ENCODE measurements at places on chromosomes 7 and 10. TPM values are rescaled to one million over a fixed set of nuclear protein-coding genes. Genes with fewer than 3 reads are reported as not detected.

- DNase-seq = peak; percentile 81
Measured at GRCh38 chr7:39733881-39734632, 110.7 kb downstream of the RALA start.

The LBX1 gene
- 5.6 TPM for total RNA-seq

- no peak for DNase-seq
Measured at GRCh38 chr10:44042926-44043602, 341.8 kb downstream of the CXCL12 start.

- no peak for DNase-seq
Measured at GRCh38 chr7:17126413-17127268, 171.8 kb upstream of the AHR start.

DNA sequence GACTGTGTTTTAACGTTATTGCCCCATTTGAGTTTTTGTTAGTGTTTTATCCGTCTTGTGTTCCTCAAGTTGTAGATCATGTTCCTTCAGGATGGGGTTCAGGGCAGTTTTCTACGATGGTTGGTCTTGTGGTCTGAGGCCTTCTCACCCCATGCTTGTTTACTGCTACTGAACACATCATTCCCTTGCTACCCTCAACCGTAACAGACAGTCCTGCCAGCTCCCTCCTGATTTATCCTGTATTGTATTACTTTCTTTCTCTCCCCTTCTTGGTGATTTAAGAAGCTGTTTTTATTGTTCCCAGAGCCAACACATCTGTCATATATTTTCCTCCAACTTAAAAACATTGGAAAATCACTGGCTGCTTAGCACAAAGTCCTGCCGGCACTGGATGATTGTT, 719.8 kb downstream of the INHBA start:
- peak; percentile 43 for DNase-seq

- no peak for DNase-seq
Measured at GRCh38 chr7:77899516-77899915, 100.9 kb downstream of the PHTF2 start.

DNA sequence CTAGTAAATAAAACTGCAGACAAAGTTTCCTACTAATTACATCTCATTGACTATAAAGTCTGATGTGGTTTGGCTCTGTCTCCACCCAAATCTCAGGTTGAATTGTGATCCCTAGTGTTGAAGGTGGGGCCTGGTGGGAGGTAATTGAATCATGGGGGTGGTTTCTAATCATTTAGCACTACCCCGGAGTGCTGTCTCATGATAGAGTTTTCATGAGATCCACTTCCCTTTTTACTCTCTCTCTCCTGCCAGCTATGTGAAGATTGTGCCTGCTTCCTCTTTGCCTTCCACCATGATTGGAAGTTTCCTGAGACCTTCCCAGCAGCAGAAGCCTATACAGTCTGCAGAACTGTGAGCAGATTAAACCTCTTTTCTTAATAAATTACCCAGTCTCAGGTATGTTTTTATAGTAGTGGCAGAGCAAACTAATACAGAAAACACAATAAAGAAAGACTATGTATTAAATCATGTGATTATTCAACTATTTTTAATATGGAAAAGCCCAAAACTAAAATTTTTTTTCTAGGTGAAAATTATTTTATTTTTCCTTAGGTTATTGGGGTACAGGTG, 232.1 kb downstream of the FZD1 start:
- DNase-seq = no peak

DNA sequence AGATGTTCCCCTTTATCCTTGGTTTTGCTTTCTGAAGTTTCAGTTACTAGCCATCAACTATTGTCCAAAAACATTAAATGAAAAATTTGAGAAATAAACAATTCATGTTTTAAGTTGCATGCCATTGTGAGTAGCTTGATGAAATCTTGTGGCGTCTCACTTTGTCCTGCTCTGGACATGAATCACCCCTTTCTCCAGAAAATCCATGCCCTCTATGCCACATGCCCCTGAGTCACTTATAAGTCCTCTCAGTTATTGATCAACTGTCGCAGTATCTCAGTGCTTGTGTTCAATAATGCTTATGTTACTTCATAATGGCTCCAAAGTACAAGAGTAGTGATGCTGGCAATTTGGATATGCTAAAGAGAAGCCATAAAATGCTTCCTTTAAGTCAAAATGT, 208.0 kb upstream of the FERD3L start:
- no peak for DNase-seq

The RET gene
- total RNA-seq = 12.0 TPM

- DNase-seq = no peak
Measured at GRCh38 chr7:106419455-106420182, 134.8 kb upstream of the NAMPT start.

- no peak for DNase-seq
Measured at GRCh38 chr7:125427676-125428075, 498.1 kb upstream of the POT1 start.

GRCh38 chr10:79266543-79267312, 80.5 kb upstream of the PPIF start:
- DNase-seq = peak; percentile 38

The ZNF12 gene
- total RNA-seq = 34.1 TPM

The CNPY1 gene
- total RNA-seq = not detected

DNA sequence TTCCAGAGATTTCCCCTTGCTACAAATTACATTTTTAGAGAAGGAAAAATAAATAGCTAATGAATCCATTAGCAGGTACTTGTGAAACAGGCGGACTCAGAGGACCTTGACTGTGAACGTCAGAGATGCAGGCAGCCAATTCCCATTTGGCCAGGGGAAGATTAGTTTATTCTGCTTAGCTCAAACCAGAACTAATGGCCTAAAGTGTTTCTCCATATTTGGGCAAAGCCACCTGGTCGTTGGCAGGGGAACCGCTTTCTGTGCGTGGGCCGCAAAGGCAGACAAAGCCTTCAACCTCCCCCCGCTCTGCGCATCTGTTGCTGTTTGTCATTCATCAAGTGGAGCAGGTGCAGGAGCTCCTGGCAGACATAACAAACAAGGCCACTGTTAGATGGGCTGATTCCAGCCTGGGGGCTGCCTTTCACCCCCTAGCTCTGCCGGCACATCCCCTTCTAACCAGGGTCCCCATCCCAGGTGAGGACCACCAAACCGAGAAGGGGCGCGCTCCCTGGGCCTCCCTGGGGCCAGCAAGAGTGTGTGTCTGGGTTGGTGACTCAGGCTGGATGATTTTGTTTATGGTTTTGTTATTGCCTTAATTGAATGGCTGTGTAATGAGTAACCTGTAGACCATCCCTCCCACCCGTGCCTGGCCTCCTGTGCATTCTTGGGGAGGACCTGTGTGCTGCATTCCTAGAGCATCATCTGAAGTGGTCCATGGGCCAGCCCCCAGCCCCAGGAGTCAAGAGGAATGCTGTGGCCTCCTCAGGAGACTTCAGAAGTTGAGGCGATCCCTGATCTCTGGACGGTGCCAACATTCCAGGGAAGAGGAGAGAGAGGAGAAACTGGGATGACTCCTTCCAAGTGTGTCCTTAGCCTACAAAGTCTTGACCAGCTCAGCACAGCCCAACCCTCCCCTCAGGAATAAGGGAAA, 14.5 kb upstream of the CPA1 start:
- peak; percentile 99 for DNase-seq

The SPDYE2B gene
- not detected for total RNA-seq

GRCh38 chr10:326894-327635, 191.8 kb downstream of the ZMYND11 start:
- no peak for DNase-seq

DNA sequence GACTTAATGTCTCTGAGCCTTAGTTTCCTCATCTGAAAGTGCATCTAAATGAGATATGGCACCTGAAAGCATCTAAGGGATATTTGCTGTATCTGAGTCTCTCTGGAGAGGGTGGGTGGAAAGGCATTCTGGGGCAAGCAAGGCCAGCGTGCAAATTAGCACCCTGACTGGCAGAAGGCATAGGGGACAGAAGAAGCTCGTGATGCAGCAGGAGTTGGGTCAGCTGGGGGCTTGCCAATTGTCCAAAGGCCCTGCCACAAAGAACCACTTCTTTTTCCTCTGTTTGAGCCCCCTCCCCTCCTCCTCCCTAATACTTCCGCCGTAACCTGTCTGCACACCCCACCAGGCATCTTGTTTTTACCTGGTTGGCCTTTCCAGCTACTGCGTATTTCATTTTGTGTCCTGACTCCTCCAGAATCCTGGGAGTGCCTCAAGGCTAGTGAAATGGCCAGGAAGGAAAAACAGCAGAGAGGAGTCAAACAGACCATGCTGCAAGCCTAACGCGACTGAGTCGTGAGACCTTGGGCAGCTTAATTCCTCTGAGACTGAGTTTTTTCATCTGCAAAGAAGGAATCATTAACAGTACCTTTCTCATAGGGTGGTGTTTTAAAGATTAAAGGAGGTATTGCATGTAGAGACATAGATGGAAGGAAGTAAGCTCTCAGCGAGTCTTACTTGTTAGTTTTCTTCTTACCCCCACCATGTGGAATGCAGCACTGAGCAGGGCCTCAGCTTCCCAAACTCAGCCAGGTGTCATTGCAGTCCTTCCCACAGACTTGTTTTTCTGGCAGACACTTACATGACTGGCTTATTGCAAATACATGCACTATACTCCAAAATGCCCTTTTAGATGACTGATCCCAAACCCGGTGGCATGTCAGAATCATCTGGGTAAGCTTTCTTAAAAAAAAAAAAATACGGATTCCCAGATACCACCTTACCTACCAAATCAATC, 49.1 kb upstream of the MXI1 start:
- no peak for DNase-seq

GRCh38 chr10:32210306-32211045, 136.5 kb downstream of the EPC1 start:
- DNase-seq = peak; percentile 41

DNA sequence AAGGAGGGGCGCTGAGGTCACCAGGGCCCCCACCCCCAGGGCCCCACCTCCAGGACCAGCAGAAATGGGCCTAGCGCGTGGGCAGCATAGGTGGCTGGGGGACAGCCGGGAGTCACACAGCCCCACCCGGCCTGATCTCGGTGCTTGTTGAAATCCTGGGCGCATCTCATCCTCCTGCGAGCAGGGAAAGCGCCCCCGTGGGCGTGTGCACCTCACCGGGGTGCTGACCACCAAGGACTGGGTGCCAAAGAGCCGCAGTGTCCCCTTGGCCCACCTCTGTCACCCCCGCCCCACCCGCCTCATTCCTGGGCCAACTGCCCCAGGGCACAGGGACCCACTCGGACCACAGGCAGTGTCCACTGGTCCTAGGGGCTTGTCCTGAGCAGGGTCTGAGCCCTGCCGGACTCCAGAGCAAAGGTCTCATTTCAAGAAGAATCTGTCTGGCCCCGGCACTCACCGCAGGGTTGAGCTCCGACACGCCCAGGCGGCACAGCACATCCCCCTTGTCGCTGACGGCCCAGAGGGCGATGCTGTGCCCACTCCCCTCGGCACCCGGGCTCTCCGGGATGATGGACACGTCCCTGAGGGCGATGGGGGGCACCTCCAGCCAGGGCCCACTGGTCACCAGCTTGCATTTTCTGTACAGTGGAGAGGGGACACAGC, 11.4 kb downstream of the BHLHA15 start:
- no peak for DNase-seq

DNA sequence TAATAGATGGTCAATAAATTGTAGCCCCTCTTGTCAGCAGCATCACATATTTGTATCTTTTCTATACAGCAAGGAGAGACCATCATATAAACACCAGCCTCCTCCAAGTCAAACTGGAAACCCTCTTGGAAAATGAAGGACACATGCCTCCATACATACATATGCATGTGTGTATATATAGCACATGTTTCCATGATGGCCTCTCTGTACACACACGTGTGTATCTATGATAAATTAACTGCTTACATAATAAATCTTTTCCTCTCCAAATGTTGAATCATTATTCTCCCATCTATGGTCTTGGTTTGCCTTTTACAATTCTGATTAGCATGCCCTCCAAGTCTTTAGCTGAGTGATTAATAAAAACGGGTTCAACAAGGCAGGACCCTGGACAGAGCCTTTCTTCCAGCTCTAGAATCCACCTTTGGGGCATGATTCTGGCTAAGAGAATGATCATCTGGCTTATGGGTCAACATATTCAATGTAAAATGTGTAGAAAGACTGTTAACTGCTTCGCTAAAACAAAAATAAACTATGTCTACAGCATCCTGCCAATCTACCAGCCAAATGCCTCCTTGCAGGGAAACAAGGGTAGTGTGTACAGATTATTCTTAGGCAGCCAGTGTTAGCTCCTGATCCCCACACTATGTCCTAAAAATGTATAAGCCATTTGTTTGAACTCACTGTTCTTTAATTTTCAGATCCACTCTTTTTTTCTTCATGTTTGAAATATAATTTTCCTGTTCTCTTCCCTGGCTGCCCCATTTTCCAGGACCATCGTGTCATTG, 70.0 kb downstream of the CRTAC1 start:
- DNase-seq = no peak

The TMEM176A gene
- 13.6 TPM for total RNA-seq

DNA sequence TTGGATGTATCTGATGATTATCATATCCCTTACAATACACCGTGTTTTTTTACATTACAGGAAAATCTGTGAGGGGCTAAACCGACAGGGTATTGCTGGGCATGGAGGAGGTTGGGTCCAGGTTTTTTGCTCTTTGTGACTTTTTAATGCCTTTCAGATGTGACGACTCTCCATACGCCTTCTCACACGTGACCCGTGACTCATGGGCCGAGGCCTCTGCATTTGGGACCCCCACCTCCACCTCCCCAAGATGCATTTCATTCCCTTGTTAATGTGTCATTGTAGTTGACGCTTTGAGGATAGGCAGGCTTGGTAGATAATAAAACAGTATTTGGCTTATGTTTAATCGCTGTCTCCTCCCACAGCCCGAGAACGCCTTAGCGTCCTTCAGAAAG, 95.3 kb downstream of the CUX1 start:
- DNase-seq = no peak

- DNase-seq = no peak
Measured at GRCh38 chr7:107353701-107354100, 116.2 kb upstream of the GPR22 start.

GRCh38 chr10:69891057-69891617, 89.4 kb downstream of the COL13A1 start:
- no peak for DNase-seq

- no peak for DNase-seq
Measured at GRCh38 chr10:72605122-72605521, 20.8 kb downstream of the MICU1 start.

DNA sequence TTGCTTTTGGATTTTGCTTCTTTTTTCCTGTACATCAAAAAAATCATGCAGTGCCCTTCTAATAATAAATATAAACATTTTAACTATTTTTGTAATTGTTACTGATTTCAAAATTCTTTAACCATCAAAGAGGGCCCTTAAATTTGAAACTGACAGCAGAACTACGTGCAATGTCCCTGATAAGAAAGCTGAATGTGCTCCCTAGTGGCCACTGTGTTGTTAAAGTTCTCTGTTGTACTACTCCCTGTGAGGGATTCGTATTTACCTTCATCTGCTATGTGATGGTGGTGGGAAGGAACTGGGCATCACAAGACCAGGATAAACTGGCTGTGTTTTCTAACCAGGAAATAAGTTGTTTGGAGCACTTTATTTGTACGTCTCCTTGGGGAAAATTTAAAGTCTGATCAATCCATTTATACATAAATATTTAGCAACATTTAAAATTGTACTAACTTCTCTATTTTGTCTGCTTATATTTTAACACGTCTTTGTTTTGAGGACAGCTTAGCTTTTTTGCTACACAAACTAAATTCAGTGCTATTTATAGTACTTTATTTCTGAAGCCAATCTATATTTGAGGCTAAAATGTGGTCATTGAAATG, 322.4 kb downstream of the HGF start:
- peak; percentile 59 for DNase-seq
